ENCODE measurements at places on chromosomes 6 and 20.

GRCh38 chr6:12051861-12052368 lies 39.8 kb downstream of the HIVEP1 start:
- DNase-seq = no peak

GRCh38 chr20:50415516-50416268 lies 94.5 kb upstream of the PTPN1 start:
- no peak for DNase-seq

DNA sequence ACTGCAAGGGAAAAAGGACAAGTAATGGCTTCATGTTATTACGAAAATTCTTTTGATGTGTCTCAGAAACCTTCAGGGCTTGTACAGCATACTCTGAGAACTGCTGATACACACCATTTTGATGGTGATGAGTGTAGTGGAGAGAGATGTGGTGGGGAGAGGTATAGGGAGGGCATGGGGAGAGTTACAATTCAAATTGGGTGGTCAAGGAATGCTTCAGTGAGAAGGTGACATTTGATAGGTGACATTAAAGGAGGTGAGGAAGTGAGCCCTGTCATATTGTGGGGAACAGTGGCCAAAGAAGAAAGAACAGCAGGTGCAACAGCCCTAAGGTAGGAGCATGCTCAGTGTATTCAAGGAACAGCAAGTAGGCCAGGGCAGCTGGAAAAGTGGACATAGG lies 318.9 kb downstream of the CLIC5 start:
- DNase-seq = no peak

GRCh38 chr6:161788531-161788930 lies 514.7 kb upstream of the AGPAT4 start:
- peak; percentile 3 for DNase-seq

- no peak for DNase-seq
These were observed 12.0 kb downstream of the PFDN4 start for GRCh38 chr20:54219751-54220426.

Data from epithelial cell of prostate (primary cell).